Heart left ventricle (tissue), 16 donors: ENCODE measurements at places on chromosomes 7 and 10.

- no peak for DNase-seq
- H3K27me3 ChIP-seq, result no peaks in the 10 kb centered on the region
- no peak overlapping the region for H3K4me3 ChIP-seq
These were observed 414.9 kb downstream of the GLRX3 start for GRCh38 chr10:130550952-130551674.

- no peaks in the 10 kb centered on the region for H3K36me3 ChIP-seq
- H3K4me3 ChIP-seq, result peak within 1 kb of the TSS; percentile 58
- no peaks in the 10 kb centered on the region for H3K4me1 ChIP-seq
- DNase-seq, result peak; percentile 78
- H3K27ac ChIP-seq, result peak within 1 kb of the TSS; percentile 91
- no peaks in the 10 kb centered on the region for H3K27me3 ChIP-seq
These were observed at the start of gene TES for GRCh38 chr7:116210345-116211005. TES (plus strand) TSS chr7:116210539; CDS start chr7:116210708, 169 bp downstream.

GRCh38 chr10:113524539-113525490, 28.0 kb upstream of the HABP2 start:
- no peaks in the 10 kb centered on the region for H3K4me1 ChIP-seq
- no peaks in the 10 kb centered on the region for H3K27me3 ChIP-seq
- H3K4me3 ChIP-seq, result no peak overlapping the region
- DNase-seq, result no peak
- no peaks in the 10 kb centered on the region for H3K36me3 ChIP-seq

GRCh38 chr7:124247691-124248090, 214.8 kb upstream of the TMEM229A start:
- no peak for DNase-seq
- H3K36me3 ChIP-seq, result no peaks in the 10 kb centered on the region
- no peaks in the 10 kb centered on the region for H3K27me3 ChIP-seq
- H3K4me3 ChIP-seq, result no peak overlapping the region
- H3K4me1 ChIP-seq, result no peaks in the 10 kb centered on the region

DNA sequence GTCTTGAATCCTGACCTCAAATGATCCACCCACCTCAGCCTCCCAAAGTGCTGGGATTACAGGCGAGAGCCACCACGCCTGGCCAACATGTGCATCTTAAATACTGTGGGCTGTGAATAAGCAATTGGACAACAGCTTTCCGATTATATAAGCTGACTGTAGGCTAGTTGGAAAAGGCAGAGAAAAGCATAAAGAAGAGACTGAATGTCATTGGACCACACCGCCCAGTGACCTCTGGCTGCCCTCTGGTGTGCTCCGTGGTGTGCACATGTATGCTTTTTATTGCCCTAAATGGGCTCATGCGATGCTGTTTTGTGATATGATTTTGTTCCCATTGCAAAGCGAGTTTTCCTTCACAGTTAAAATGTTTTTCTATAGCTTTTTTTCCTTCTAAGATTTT, 15.4 kb upstream of the CSGALNACT2 start:
- no peak overlapping the region for H3K27ac ChIP-seq
- H3K27me3 ChIP-seq, result no peaks in the 10 kb centered on the region
- no peak for DNase-seq
- H3K4me1 ChIP-seq, result peaks cover 7% of the 10 kb centered on the region
- H3K4me3 ChIP-seq, result no peak overlapping the region
- no peaks in the 10 kb centered on the region for H3K36me3 ChIP-seq

DNA sequence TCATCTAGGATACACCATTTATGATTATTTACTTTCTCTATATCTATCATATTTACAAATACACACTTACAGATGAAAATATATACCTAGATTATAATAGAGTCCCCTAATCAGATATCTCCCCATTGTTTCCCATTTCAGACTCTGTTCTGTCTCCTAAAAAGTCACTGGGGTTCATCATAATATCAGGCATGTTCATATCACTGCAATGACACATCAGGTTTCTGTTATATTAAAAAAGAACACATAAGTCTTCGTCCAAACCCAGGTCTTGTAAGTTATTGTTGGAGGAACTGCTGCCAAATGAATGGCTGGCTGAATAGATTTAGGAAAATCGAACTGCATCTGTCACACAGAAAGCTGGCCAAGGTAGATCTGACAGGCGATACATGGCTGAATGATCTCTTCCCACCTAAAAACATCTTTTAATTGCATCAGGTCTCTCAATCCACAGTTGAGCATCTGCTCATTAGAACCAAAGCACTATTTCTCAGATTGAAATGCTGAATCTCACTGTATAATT, 178.7 kb downstream of the CACNA2D1 start:
- H3K4me1 ChIP-seq, result no peaks in the 10 kb centered on the region
- H3K27ac ChIP-seq, result no peak overlapping the region
- no peaks in the 10 kb centered on the region for H3K36me3 ChIP-seq
- H3K27me3 ChIP-seq, result no peaks in the 10 kb centered on the region
- no peak overlapping the region for H3K4me3 ChIP-seq

DNA sequence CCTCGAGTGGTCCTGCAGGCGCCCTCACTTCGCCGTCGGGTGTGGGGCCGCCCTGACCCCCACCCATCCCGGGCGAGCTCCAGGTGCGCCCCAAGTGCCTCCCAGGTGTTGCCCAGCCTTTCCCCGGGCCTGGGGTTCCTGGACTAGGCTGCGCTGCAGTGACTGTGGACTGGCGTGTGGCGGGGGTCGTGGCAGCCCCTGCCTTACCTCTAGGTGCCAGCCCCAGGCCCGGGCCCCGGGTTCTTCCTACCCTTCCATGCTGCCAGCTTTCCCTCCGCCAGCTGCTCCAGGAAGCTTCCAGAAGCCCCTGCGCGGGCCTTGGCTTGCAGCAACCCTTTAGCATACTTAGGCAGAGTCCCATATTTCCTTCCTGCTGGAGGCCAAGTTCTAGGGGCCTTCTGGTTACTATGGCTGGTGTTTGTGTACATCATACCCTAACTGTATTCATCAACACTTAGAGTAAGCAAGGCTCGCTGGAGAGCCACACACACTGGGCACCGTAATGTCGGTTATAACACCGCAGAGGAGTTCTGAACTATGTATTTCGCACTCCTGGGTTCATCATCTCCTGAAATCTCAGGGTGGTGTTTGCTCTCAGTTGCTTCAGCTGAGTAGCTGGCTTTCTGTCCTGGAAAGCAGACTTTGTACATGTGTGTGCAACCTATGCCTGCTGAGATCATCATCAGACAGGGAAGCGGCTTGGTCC, 471 bp downstream of the MGMT start:
- H3K4me3 ChIP-seq, result peak overlapping the region; percentile 70
- peaks cover 12% of the 10 kb centered on the region for H3K4me1 ChIP-seq
- peak overlapping the region; percentile 74 for H3K27ac ChIP-seq
- DNase-seq, result peak; percentile 36

DNA sequence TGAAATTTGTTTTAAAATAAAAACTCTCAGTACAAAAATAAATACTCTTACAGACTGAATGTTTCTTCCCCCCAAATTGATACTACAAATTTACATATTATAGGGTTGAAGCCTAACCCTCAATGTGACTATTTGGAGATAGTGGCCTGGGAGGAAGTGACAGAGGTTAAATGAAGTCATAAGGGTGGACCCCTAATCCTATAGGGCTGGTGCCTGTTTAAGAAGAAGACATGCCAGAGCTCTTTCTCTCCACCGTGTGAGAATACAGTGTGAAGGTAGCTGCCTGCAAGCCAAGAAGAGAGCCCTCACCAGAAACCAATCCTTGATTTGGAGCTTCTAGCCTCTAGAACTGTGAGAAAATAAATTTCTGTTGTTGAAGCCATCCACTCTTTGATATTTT, 67.6 kb downstream of the MCU start:
- H3K27me3 ChIP-seq, result no peaks in the 10 kb centered on the region
- H3K36me3 ChIP-seq, result no peaks in the 10 kb centered on the region
- H3K4me1 ChIP-seq, result peaks cover 8% of the 10 kb centered on the region
- H3K27ac ChIP-seq, result no peak overlapping the region

- no peaks in the 10 kb centered on the region for H3K27me3 ChIP-seq
- peak; percentile 37 for DNase-seq
- no peak overlapping the region for H3K4me3 ChIP-seq
- H3K27ac ChIP-seq, result no peak overlapping the region
These were observed 198.0 kb upstream of the MKI67 start for GRCh38 chr10:128324058-128324827.

- DNase-seq, result peak; percentile 76
- peaks cover 13% of the 10 kb centered on the region for H3K36me3 ChIP-seq
- peaks cover 14% of the 10 kb centered on the region for H3K4me1 ChIP-seq
- H3K27me3 ChIP-seq, result no peaks in the 10 kb centered on the region
- peak overlapping the region; percentile 90 for H3K27ac ChIP-seq
These were observed 147.1 kb downstream of the RGS10 start for GRCh38 chr10:119395280-119396007.

DNA sequence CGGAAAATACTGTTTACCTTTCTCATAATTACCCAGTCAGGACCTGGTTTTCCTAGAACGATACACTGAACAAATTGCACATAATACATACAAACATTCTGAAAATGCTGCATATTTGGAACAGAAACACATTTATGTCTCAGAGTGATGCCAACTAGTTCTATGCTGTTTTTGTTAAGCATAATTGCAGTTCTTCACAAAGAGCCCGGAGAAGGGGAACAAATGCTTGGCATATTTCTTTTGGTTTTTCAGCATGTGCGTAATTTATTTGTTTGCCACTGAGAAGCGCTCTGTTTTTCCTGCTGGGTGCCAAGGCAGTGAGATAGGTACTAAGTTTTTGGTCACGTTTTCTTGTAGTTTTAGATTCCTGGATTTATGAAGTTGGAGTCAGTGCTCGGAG, 181.0 kb upstream of the MDFIC start:
- H3K27me3 ChIP-seq, result no peaks in the 10 kb centered on the region
- no peaks in the 10 kb centered on the region for H3K36me3 ChIP-seq
- H3K27ac ChIP-seq, result no peak overlapping the region
- no peaks in the 10 kb centered on the region for H3K4me1 ChIP-seq
- no peak overlapping the region for H3K4me3 ChIP-seq
- DNase-seq, result no peak

- no peak overlapping the region for H3K27ac ChIP-seq
- H3K4me3 ChIP-seq, result no peak overlapping the region
- no peaks in the 10 kb centered on the region for H3K36me3 ChIP-seq
- no peaks in the 10 kb centered on the region for H3K27me3 ChIP-seq
- no peak for DNase-seq
These were observed 201.3 kb downstream of the ARL4A start for GRCh38 chr7:12888717-12889116.

GRCh38 chr10:70241081-70241480, 7.9 kb upstream of the PPA1 start:
- H3K4me3 ChIP-seq, result no peak overlapping the region
- DNase-seq, result no peak
- no peaks in the 10 kb centered on the region for H3K36me3 ChIP-seq

- no peak for DNase-seq
- H3K4me3 ChIP-seq, result no peak overlapping the region
- H3K27ac ChIP-seq, result no peak overlapping the region
These were observed 329.7 kb upstream of the POM121L12 start for GRCh38 chr7:52705768-52706167.

DNA sequence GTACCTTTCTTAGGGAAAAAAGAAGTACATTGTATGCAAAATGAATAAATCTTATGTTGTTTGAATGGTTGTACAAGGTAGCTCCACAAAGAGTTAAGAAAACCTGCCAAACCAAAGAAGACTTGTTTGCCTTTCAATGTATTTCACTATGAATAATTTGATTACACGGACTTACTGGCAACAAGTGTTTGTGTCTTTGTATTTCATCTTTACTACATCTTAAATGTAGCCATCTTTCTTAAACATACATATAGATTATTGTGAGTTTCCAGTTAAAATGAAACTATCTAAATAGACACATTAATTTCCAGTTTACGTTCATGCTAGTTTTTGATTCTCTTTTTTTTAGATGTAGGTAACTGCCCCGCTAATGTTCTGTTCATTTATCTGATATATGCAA, 2.8 kb downstream of the PRKG1 start:
- no peaks in the 10 kb centered on the region for H3K27me3 ChIP-seq
- H3K4me3 ChIP-seq, result peak overlapping the region; percentile 77
- H3K4me1 ChIP-seq, result peaks cover 14% of the 10 kb centered on the region
- no peak overlapping the region for H3K27ac ChIP-seq
- H3K36me3 ChIP-seq, result no peaks in the 10 kb centered on the region

DNA sequence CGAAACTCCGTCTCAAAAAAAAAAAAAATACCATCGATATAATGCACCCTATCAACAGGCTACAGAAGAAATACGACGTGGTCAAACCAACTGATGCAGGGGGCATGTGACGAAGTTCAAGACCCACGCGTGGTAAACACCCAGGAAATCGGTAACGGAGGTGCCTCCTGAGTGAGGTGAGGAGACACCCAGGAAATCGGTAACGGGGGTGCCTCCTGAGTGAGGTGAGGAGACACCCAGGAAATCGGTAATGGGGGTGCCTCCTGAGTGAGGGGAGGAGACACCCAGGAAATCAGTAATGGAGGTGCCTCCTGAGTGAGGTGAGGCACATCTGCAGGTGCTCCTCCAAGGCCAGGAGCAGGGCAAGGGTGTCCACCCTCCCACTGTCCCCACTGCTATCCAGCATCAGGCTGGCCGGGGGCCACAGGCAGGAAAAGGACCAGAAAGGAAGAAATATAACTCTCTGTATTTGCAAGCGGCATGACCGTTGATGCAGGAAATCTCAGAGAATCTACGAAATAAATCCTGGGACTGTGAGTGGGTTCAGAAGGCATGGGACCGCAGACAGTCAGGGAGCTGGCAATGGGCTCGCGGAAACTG, 10.7 kb upstream of the GPR146 start:
- no peak overlapping the region for H3K27ac ChIP-seq
- H3K27me3 ChIP-seq, result no peaks in the 10 kb centered on the region
- no peak overlapping the region for H3K4me3 ChIP-seq
- H3K36me3 ChIP-seq, result no peaks in the 10 kb centered on the region

DNA sequence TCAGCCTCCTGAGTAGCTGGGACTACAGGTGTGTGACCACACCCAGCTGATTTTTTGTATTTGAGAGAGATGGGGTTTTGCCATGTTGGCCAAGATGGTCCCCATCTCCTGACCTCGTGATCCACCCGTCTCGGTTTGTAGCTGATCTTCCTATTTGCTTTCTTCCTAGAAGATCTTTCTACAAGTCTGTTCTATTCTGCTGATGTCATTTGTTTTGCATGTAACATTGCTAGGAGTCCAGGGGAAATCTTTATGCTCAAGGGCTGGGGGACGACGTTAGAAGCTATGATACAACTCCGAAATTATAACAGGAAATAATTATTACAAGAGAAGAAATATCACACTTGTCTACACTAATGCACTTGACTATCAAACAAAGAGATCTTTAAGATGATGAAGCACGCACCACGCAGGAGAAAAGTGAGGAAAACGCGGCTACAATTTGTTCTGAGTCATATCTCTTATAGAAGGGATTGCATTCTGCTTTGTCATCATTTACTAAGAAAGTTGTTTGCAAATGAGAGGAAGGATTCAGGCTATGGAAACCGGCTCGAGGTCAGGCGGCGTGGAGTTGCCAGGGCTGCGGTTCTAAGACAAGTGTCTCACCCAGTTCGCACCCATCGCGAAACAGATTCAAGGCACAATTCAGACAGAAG, 103.0 kb upstream of the CARD11 start:
- H3K27ac ChIP-seq, result no peak overlapping the region
- no peaks in the 10 kb centered on the region for H3K4me1 ChIP-seq
- no peak overlapping the region for H3K4me3 ChIP-seq
- no peak for DNase-seq
- H3K27me3 ChIP-seq, result no peaks in the 10 kb centered on the region
- H3K36me3 ChIP-seq, result no peaks in the 10 kb centered on the region

GRCh38 chr7:150951521-150951920, 26.6 kb downstream of the KCNH2 start:
- peak; percentile 14 for DNase-seq
- peaks cover 14% of the 10 kb centered on the region for H3K27me3 ChIP-seq
- H3K36me3 ChIP-seq, result no peaks in the 10 kb centered on the region
- no peak overlapping the region for H3K27ac ChIP-seq
- H3K4me3 ChIP-seq, result no peak overlapping the region
- H3K4me1 ChIP-seq, result peaks cover 9% of the 10 kb centered on the region
